ENCODE measurements at places on chromosomes 6 and 20.

- DNase-seq: no peak
Observed at GRCh38 chr6:3237761-3238662, 10.6 kb upstream of the TUBB2B start.

DNA sequence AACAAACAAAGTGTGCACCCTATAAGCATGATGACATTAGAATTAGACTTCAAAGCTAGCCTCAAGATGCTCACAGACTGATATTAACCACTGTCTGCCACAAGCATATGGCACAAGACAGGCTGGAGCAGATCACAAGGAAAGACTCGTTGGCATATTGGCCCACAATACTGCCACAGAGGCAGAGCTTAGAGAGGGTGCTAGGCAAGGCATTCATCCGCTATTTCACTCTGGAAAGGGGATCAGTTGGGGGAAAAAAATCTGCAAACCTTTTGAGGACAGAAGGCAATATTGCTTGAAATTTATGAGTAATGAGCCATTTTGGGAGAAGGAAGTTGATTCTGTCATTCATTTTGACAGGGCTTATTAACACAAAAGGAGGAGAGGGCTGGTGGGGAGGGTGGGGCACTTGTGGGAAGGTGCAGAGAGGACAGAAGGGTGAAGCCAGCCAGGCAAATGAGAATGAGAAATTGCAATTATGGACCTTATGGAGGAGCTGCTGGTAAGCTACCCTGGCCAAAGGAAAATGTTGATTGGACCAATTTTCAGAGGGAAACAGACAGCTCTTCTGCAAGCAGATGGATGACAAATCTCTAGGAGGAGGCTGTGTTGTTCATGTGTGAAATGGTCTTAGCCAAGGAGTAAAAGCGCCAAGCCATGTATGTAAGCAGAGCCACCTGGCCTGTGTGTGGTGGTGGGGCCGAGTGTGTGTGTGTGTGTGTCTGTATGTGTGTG, 187.7 kb downstream of the GMPR start:
- DNase-seq: no peak

GRCh38 chr6:119862719-119863118, 513.2 kb upstream of the MAN1A1 start:
- DNase-seq: no peak

GRCh38 chr20:10171864-10172751, 46.5 kb upstream of the SNAP25 start:
- DNase-seq: no peak

GRCh38 chr6:82080767-82081166, 166.8 kb downstream of the IBTK start:
- no peak for DNase-seq
